Caudate nucleus (tissue), 63 donors: ENCODE measurements at places on chromosomes 16 and 17.

DNA sequence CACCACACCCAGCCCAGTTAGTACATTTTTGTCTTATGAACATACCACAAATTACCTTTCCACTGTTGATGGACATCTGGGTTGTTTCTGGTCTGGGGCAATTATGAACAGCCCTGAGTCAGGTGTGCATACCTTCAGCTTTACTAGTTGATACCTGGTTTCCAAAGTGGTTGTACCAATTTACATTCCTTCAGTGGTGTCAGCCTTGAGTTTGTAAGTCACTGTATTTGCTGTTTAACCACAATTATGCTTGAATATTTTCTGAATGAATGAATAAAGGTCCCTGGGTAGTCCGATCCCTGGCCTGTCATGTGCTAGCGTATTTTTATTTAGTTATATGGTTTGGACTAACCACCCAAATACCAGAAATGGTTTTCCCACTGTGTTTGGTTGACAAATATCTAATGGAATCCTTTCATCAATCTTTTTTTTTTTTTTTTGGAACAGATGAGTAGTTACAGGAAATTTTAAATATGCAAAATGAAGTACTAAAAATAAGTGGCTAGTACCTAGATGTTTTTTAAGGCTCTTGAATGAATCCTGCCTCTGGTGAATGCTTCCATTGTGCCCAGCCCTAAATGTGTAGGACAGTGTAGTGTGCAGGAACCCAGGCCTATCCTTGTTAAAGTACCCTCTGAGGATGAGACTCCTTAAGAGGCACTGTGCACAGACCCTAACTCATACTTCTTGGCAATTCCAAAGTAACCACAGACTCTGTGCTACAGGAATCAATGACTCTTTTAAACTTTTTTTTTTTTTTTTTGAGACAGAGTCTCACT lies 3.7 kb downstream of the DUSP14 start:
- DNase-seq: no peak

GRCh38 chr17:57110152-57110542 lies 25.1 kb downstream of the AKAP1 start:
- no peak for DNase-seq

- no peak for DNase-seq
These were observed 8.3 kb downstream of the TRIM65 start for GRCh38 chr17:75888484-75888883.

GRCh38 chr17:4136373-4136772 lies 6.5 kb downstream of the ZZEF1 start:
- no peak for DNase-seq

- no peak for DNase-seq
These were observed at the start of gene MMP2 for GRCh38 chr16:55478827-55479429. Gene MMP2, plus strand, starts transcription at chr16:55479198. Its CDS starts 282 bp downstream, at chr16:55479480.

- no peak for DNase-seq
These were observed 4.6 kb upstream of the MFSD6L start for GRCh38 chr17:8803531-8804420.

DNA sequence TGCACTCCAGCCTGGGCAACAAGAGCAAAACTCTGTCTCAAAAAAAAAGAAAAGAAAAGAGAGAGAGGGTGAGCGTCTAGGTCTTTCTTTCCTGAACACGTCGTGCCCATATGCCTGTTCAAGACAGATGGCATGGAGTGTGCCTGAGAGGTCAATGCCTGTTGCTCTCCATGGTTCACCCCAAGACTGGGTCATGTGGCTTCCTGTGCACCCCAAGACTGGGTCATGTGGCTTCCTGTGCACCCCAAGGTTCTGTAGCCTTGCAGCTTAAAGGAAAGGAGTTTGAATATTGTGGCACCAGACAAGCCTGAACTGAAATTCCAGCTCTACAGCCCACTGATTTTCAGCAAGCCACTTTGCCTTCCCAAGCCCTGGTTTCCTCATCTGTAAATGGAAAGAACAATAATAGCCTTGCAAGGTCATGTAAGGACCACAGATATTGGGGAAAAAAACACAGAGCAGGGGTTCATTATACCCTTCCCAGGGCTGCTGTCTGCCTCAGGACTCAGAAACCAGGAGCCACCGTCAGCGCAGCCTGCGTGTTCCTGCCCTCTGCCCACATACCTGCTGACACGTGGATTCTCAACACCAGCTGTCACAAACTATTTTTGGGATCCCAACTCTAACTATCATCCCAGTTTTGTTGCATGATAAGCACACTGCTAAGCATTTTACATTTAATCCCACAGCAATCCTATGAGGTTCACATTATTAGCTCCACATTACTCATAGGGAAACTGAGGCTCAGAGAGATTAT lies 18.0 kb upstream of the NAGS start:
- DNase-seq: peak; percentile 41

DNA sequence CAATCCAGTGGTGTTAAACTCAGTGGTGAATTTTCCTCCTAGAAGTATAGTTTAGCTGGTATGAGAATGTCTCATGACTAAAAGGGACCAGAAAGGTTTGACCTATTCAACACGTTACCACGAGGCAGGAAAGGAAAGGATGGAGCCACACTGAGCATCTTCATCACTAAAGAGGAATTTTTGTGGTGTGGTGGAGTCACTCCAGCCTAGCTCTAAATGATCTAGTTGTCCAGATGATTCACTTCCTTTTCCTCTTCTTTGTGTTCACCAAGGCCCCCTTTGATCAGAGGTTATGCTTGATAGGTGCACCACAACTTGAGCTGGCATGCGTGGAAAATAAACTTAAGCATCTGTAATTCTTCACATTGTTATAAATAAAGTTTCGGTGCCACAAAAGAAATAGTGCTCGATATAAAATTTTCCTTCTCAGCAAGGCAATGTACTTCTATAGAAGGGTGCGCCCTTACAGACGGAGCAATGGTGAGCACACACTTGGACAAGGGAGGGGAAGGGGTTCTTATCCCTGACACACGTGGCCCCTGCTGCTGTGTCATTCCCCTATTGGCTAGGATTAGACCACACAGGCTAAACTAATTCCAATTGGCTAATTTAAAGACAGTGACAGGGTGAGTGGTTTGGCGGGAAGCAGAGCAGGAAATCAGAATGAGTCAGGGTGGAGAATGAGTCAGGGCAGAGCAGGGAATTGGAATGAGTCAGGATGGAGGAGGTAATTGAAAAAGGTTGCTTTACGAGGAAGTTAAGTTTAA lies 254.6 kb downstream of the HS3ST3A1 start:
- no peak for DNase-seq

GRCh38 chr17:61874075-61874474 lies 10.7 kb upstream of the BRIP1 start:
- DNase-seq: no peak

- DNase-seq: peak; percentile 71
These were observed at the start of gene FBXL16 for GRCh38 chr16:705431-706188. Gene FBXL16, minus strand, starts transcription at chr16:705801. Its CDS starts 8,396 bp downstream, at chr16:697405.

DNA sequence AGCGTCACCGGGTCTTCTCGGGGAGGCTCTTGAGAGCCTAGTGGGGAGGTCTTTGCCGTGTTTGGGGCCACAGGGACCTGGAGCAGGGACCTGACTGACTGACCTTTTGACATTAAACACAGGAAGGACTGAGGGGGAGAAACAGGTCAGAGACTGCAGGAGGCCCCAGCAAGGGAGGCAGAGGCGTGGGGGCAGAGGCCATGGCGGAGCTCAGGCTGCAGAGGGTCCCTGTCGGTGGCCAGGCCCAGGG lies 41.6 kb upstream of the GSE1 start:
- no peak for DNase-seq

DNA sequence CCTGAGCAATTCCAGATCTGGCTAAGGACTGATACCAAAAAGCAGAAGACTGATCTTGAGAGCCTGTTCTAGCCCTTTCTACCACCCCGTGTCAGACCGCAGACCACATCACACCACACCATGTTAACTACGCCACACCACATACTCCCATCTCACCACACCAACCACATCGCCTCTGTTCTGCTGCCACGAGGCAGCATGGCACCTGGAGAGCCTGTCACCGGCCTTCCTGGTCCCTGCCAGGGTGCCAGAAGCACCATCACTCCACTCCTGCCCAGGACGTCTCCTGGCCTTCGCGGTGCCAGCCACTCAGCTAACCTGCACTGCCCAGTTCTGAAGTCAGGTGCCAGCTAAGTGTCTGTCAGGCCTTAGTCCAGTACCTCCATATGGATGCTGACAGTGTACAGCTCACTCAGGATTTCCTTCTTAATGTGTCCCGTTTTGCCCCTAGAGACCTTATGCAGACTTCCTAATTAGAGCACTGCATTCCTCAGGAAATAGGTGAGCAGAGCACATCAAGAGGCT lies 37.2 kb upstream of the BCAR1 start:
- no peak for DNase-seq

DNA sequence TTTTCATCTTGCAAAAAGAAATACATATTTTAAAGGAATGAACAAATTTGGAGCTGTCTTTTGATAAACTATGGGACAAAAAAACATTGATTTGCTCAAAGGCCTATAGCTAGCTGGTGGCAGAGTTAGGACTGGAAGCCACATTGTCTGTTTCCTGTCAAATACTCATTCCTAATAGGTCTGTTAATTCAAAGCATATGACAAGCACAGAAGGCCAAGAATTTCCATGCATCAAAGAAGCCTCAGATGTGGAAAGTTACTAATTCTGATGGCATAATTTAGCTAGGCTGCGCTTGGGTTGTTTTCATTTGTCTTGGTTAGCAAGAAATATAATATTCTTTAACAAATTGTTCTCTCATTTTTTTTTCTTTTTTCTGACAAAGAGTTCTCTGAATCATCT lies 98.0 kb downstream of the CDK5R1 start:
- no peak for DNase-seq

GRCh38 chr17:44439168-44439567 lies 49.7 kb upstream of the ITGA2B start:
- DNase-seq: no peak

DNA sequence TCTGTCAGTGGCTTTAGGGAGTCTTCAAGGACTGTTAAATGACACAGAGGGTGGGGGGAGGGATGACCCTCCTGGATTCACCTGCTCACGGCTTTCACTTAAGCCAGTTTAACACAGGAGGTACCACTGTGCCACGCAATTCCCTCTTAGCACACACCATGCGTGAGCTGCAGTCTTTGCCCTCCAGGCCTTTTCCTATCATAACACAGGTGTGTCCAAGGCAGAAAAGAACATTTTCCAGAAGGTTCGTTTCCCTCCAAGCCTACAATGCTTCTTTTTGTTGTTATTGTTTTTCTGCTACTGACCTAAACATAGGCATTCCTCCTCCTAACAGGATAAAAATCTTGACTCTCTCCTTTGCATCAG lies 1.1 kb downstream of the ZFHX3 start:
- no peak for DNase-seq

- no peak for DNase-seq
These were observed 2.2 kb downstream of the ZNF668 start for GRCh38 chr16:31071861-31072260.

- no peak for DNase-seq
These were observed 10.2 kb downstream of the RSPRY1 start for GRCh38 chr16:57196286-57196685.

DNA sequence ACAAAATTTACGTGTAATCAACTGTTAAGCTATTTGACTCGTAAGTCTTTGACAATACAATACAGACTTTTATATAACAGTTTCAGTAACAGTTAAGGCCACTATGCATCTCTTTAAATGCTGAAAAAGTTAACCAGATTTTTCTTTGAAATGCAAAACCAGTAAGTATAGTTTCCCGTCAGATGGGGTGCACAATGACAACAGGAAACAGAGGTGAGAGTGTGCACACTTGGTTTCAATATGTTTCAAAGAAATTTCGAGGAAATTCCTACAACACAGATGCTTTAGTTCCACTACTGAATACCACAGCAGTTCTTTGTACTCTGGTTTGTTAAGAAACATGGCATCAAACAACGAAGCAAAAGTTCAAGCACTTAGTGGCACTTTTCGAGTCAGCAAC lies 48.4 kb downstream of the RNF157 start:
- DNase-seq: no peak

DNA sequence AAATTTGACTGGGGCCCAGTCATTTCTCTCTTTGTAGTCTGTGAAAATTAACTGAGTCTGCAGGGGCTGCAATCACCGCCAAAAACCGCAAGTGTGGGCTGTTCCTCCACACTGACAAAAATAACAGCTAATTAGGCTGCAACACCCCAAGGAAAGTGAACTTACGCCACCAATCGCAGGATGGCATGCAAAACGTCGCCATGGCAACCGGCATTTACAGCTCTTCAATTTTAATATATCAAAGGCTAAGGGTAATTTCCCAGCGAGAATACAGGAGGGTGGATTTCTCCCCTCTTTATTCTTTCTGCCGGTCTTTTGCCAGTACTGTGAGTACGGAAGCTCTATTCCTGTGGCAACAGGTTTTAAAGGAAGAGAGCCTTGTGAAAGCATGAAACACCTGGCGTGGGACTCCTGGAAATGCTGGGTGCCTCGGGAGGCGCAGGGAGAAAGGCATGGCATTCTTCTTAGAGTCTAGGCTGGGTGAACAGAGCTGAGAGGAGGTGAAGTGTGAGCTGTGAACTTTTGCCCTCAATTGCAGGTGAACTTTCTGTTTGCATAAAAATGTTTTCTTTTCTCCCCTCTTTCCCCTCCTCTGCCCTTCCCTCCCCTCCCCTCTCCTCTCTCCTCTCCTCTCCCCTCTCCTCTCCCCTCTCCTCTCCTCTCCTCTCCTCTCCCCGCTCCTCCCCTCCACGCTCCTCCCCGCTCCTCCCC lies 399.7 kb downstream of the XYLT1 start:
- DNase-seq: peak; percentile 51

DNA sequence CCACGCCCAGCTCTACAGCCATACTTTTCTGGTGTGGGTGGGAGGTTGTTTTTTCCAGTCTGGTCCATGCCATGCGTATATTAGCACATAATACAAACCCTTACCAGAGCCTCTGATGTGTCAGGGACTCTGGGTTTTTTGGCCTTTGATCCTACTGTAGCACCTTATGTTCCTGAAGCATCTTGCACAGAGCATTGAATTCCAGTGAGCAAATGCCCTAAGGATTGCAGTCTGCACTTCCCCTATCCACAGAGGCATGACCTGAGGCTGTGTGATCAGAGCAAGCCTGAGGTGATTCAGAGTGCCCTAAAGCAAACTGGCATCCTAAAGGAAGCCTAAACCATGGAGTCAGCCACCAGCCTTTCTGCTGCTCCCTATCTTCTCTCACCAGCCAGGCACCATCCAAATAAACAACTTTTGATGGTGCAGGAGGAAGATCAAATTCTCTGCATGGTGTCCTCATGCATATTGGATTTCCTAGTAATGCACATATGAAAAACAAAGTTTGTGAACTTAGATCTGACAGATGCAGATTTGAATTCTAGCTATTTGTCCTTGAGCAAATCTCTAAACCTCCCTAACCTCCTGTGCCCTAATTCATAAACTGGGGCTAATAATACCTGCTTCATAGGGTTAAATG lies 41.2 kb upstream of the HAS3 start:
- DNase-seq: no peak

GRCh38 chr17:40886090-40886489 lies 1.0 kb upstream of the KRT20 start:
- no peak for DNase-seq
